Activated CD4-positive, alpha-beta T cell treated with anti-CD3 and anti-CD28 coated beads for 36 hours (primary cell): ENCODE measurements at places on chromosomes 1 and 21. TPM values are rescaled to one million over a fixed set of nuclear protein-coding genes. Genes with fewer than 3 reads are reported as not detected.
A peak's percentile ranks its signal among the peaks of the same experiment; 100 is the strongest.

DNA sequence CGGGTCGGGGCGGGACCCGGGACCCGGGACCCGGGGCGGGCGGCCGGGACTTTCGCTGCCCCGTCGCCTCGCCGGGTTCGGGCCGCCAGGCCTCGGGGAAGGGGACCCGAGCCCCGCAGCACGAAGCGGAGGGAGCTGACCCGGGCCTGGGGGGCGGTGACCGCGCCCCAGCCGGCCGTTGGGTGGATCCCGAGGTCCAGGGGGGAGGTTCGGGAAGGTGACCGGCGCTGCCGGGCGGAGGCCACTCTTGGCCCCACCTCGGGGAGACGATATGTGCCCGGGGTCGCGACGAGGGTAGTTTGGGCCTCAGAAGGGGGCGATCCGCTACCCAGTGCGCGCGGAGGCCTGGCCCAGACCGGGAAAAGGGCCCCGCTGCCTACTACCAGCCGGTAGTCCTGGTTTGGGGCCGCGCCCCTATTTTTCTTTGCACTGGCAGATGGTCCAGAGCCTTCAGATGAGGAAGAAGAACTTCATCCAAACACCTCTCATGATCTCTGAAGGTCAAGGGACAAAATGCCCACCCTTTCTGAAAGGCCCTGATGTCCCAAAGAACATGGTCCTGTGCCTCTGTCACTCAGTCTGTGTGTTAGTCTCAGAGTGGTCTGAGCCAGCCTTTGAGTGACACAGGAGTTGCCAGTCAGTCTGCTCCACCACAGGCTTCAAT is 766 bp downstream of the AGO4 start:
- DNase-seq, result peak; percentile 45
- peak overlapping the region; percentile 81 for H3K27ac ChIP-seq
- H3K27me3 ChIP-seq, result no peaks in the 10 kb centered on the region
- peak overlapping the region; percentile 80 for H3K4me3 ChIP-seq

DNA sequence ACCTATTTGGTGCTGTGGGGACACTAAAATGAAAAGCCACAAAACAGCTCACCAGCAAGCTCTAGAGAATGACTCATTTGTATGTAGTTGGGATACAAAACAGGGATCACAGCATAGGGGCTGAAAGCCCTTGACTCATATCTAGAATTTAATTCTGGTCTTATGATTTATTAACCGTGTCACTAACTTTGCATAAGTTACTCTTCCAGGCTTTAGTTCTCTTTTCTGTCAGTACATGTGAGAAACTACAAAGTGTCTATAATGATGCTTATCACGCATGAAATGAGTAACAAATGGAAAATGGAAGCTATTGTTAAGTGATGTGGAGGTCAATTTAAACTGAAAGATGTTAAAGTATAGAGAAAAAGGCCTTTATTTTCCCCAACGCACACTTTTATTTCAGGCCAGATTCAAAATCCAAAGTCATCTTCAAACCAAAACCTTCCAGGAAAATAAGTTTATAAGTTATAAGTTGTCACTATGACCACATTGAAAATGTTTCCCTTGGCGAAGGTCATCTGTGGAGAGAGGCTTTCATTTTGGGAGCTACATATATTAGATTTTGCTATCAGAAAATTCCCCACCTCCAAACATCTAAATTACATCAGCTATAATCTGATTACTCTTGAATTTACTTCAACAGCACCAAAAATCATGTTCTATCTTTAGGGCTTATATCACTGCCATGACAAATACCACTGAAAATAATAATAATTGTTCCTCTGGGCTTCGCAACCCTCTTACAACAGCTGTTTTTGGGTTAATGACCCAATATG is 430.5 kb downstream of the MRPL39 start:
- H3K4me3 ChIP-seq, result no peak overlapping the region
- H3K4me1 ChIP-seq, result peaks cover 5% of the 10 kb centered on the region
- no peak overlapping the region for H3K27ac ChIP-seq

DNA sequence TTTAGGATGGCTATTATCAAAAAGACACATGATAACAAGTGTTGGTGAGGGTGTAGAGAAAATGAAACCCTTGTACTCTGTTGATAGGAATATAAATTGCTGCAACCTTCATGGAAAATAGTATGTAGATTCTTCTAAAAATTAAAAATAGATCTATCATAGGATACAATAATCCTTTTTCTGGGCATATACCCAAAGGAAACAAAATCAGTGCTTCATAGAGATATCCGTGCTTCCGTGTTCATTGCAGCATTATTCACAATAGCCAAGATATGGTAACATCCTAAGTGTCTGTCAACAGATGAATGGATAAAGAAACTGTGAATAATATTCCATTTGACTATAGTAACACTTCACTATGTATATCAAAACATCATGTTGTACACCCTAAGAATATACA is 106.7 kb downstream of the MIS18A start:
- peaks cover 19% of the 10 kb centered on the region for H3K27me3 ChIP-seq
- no peak overlapping the region for H3K27ac ChIP-seq
- no peaks in the 10 kb centered on the region for H3K4me1 ChIP-seq
- no peak for DNase-seq
- H3K36me3 ChIP-seq, result no peaks in the 10 kb centered on the region

- H3K27me3 ChIP-seq, result no peaks in the 10 kb centered on the region
- peaks cover 13% of the 10 kb centered on the region for H3K4me1 ChIP-seq
- no peak overlapping the region for H3K4me3 ChIP-seq
- H3K27ac ChIP-seq, result no peak overlapping the region
- H3K36me3 ChIP-seq, result no peaks in the 10 kb centered on the region
Measured at GRCh38 chr1:172043900-172044299, 202.6 kb downstream of the DNM3 start.

- no peak for DNase-seq
- no peak overlapping the region for H3K4me3 ChIP-seq
- H3K4me1 ChIP-seq, result no peaks in the 10 kb centered on the region
- H3K27me3 ChIP-seq, result peaks cover 6% of the 10 kb centered on the region
- H3K36me3 ChIP-seq, result no peaks in the 10 kb centered on the region
Measured at GRCh38 chr1:234093741-234094140, 189.3 kb downstream of the SLC35F3 start.

ANKRD35 gene
- 0.55 TPM for total RNA-seq

CDCA8 gene
- total RNA-seq, result 61.7 TPM
